Activated T-cell treated with anti-CD3 and anti-CD28 coated beads, Interleukin-2, amount 50 U/mL, for 1 hour (primary cell): ENCODE measurements at places on chromosomes 7 and 10.

- DNase-seq: no peak
These were observed 65.2 kb downstream of the ZMYND11 start for GRCh38 chr10:200405-200804.

- no peak for DNase-seq
These were observed 327.7 kb downstream of the GLRX3 start for GRCh38 chr10:130463876-130464364.

DNA sequence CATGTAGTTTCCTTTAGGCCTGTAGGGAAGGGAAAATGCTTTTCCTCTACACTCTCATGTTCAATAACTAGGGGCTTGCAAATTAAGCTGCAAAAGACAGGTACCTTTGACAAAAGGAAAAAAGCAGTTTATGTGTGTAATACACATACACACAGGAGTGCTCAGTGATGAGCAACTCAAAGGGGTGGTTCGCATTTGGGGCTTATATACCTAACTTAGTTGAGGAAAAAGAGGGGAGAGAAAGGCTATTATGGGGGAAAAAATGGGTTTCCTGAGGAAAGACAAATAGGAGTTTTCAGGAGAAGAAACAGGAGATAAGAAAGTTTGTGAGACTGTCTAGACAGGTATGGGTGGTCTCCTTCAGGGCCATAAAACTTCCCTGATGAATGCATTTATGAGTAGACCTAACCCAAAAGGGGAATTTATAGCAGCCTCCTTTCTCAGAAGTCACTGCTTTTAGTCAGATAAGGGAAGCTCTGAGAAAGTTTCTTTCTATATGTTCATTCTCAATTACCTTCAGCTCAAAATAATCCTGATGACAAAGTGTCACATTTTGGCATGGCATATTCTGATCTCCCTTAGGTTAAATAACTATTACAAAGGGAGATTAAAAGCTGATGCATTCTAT, 55.2 kb upstream of the EZH2 start:
- DNase-seq: no peak

GRCh38 chr7:150429699-150430098, 20.7 kb upstream of the GIMAP8 start:
- no peak for DNase-seq

DNA sequence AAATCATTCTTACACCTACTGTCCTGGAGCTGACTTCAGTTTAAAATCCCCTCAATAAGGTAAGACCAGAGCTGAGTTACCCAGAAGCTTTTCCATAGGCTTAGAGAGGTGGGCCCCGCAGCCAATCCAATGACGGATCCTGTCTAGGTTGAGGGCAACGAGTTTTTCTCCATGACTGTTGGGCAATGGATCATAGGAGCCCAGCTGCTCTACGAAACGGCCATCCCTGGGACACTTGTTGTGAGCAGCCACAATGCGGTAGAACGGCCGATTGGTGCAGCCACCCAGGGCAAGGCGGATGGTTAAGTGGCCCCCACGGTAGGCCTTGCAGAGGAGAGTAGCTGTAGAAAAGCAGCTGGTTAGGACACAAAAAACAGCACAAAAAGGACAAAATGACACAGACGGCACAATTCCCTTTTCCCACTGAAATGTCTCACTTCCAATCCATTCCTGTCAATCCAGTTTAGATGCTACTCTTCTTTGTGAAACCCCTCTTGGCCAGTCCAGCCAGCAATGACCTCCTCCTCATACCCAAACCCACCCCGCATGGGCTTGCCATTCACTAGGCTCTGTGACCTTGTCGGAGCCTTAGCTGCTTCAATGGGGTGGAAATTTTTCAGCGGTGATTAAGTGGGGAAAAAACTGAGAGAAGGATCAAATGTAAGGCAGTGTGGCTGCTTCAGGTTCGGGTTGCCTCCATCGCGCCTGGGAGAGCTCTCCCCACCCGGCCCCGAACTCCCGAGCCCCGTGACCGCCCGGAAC, 580 bp downstream of the MRPS16 start:
- DNase-seq: peak; percentile 24

- DNase-seq: no peak
These were observed 6.1 kb upstream of the KEL start for GRCh38 chr7:142968229-142968628.

DNA sequence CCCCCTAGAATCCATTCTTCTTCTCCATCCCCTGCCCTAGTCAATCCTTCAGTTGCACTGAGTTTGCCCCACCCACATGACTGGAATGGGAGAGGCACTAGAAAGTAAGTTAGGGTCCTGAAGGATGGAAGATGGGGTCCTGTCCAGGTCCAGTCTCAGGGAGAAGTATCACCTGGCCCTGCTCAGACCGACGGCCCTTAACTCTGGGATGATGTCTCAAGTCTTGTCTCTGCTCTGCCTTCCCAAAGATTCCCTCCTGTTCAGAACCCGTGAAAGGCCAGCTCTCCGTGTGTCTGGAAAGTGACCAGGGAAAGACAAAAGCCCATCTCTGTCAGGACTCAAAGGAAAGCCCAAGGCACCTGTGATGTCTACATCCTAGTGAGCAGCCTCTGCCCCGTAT, 88.8 kb downstream of the OAT start:
- DNase-seq: no peak

- DNase-seq: no peak
These were observed 5.6 kb downstream of the C10orf105 start for GRCh38 chr10:71714031-71714410.

DNA sequence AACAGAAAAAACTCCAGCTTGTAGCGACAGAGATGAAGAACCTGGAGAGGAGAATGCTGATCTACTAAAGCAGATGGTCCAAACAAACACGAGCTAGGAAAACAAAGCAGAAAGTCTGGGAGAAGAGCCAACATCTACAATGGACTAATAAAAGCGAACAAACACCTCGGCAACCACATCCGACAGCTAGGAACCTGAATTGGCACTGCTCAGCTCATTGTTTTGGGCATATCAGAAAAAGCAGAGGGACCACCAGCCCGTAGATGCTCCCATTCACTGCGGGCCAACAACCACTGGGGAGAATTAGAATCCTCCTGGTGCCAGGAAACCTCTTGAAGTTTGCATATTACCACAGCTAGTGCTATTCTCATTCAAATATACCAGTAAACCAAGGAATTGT, 204.7 kb downstream of the NXPH1 start:
- DNase-seq: no peak

- DNase-seq: no peak
These were observed 6.4 kb upstream of the IL15RA start for GRCh38 chr10:5983774-5984173.

- DNase-seq: no peak
These were observed 26.7 kb downstream of the SVIL start for GRCh38 chr10:29608062-29608461.

- no peak for DNase-seq
These were observed 185.2 kb downstream of the WDR37 start for GRCh38 chr10:1241322-1241890.

DNA sequence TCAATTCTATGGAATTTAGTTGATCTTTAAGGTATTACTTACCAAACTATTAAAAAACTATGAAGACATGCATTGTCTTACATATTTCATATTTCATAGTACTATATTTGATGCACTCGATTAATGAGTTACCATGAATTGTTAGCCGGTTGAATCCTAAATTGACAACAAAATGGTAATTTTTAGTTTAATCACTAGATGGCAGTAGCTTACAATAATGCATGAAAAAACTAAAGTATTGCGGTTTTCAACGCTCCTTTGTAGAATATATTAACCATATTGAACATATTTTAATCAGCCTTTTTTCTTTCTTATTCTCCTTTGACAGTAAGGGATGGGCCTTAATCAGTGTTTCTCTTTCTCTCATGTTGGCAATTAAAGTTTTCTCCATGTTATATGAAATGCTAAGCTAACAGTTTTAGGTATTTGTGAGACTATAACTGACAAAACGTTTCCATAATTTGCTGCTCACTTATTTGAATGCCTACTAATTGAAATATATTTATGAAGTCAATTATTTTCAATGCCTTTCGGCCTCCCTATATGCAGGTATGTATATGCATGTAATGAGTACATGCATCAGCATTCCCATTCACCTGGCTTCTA, 48.5 kb upstream of the ARL4A start:
- no peak for DNase-seq

GRCh38 chr7:73429622-73430505, 3.7 kb upstream of the FZD9 start:
- no peak for DNase-seq

GRCh38 chr7:145644426-145645134, 472.0 kb upstream of the CNTNAP2 start:
- DNase-seq: no peak

- no peak for DNase-seq
These were observed 124.4 kb upstream of the KIF5B start for GRCh38 chr10:32180390-32181280.

DNA sequence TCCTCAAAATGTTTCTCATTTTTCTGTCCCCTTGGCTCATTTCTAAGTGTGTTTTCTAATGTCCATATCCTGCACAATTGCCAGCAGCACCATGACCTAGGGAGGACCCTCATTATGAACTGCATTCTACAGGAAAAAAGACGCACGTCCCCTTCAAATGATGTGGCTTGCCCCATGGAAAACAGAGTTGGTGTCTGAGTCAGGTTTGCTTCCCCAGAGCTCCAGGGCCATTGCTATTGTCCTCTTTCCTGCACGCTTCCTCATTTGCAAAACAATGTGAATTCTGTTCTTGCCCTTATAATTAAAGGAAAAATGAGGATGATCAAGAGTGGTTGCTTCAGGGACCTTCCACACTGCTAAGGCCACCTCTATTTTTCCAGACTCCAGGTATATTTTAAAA, 14.7 kb upstream of the ASB4 start:
- no peak for DNase-seq

- no peak for DNase-seq
These were observed 29.4 kb downstream of the CHST15 start for GRCh38 chr10:124063750-124064603.

DNA sequence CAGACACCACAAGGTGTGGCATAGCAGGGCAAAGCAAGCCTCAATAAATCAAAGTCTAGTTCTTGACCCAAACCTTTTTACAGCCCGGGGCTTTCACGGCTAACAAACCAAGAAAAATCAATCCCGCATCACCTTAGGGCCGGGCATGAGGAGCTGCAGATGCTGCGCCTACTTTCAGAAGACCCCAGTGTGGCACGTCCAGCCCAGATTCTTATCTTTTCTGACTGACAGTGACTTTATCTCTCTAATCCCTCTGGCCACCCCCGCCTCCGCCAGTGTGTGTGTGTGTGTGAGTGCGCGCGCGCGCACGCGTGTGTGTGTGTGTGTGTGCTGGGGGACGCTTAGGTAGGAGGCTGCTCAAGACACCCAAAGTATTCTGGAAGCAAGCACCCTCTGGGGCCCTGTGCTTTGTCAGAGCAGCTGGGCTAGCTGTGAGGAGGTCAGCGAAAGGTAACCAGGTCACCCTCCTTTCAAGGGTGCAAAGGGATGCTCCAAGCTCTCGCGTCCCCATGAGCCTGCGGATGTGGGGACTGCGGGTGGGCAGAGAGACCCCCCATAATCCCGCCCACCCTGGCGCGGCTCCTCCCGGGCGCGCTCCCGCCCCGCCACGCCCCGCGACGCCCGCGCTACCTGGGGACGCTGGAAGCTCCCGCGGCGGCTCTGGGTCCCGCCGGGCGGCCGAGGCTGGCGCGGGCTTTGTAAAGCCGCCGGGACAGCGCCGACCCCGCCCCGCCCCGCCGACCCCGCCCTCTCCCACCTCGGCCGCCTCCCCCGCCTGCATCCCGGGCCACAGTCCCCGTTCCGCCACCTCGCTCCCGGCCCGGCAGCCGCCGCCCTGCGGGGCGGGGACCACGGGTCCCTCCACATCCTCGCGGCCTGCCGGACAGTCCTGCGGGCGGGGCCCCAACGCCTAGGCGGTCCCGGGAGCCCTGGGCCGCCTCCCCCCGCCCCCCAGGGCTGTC, 57.1 kb upstream of the RHOBTB1 start:
- no peak for DNase-seq

DNA sequence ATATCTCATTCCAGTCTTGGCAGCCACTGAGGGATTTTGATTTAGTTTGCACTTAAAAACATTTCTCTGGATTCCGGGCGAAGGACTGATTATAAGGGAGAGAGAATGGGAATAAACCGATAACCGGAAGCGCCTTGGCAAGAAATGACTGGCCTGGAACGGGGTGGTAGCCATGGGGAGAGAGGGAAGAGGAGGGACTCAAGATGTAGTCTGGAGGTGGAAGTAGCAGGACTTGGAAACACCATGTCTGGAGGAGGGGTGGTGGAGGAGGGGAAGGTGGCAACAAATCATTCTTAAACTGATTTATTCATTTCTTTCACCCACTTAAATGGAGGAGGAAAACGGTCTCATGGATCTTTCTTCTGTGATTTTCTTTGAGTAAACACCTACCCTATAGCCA, 238.1 kb downstream of the REEP3 start:
- no peak for DNase-seq

DNA sequence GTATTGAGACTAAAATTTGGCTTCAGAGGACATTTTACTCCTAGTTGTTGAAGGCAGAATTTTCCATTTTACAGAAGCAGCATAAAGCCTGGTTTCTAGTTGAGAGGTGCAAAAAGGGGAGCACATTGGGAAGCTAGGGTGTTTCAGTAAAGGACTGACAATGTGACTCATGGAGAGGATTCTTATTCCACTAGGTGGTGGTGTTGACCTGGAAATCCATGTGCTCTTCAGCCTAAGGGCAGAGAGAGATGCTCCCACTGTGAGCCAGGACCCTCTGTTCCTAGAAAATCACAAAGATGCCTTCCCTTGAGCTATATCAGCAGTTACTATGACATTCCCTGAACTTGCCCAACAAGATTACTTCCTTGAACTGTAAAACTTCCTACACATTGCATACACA, 687.8 kb downstream of the IPMK start:
- DNase-seq: no peak

GRCh38 chr7:101397243-101397642, 34.6 kb downstream of the COL26A1 start:
- no peak for DNase-seq

GRCh38 chr10:60892571-60892970, 51.4 kb downstream of the RHOBTB1 start:
- DNase-seq: no peak

DNA sequence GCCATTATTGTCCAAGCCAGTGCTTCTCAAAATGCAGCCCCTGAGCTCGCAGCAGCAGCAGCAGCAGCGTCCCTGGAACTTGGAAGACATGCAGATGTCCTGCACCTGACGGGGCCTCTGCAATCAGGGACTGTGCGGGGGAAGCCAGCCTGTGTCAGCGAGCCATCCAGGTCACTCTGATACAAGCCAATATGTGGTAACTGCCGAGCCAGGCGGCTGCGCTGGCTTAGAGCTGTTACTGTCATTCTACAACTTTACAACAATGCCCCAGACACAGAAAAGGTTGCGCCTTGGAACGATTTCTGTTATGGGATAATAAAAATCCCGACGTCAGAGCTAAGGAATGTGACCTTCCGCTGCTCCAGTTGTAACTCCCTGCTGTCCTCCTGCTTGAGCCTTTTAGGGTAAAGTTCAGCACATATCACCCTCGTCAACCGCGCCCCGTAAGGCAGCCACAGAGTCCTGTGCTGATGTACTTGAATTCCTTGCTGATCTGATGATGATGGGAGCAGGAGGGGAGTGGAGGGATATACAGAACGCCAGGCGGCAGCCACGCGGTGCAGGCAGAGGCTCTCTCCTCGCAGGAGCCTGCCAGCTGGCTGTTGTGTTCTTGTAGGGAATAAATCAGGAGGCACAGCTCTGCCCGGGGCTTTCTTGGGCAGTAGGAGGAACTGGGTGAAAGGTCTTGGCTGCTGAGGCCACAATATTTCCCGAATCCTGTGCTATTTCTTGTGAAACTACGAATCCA, 20.0 kb upstream of the CRYGN start:
- DNase-seq: no peak

- DNase-seq: no peak
These were observed 47.0 kb downstream of the PTN start for GRCh38 chr7:137296576-137296975.

GRCh38 chr7:69457595-69458504, 140.4 kb upstream of the AUTS2 start:
- DNase-seq: no peak

GRCh38 chr7:111229181-111229740, 138.3 kb downstream of the LRRN3 start:
- DNase-seq: no peak
